Neural crest cell (in vitro differentiated cells): ENCODE measurements at places on chromosomes 4 and X.

GRCh38 chr4:86641516-86642090 is 47.5 kb downstream of the PTPN13 start:
- no peak overlapping the region for H3K27ac ChIP-seq
- no peak overlapping the region for H3K4me3 ChIP-seq
- H3K36me3 ChIP-seq, result peaks cover 25% of the 10 kb centered on the region

- H3K27ac ChIP-seq, result no peak overlapping the region
- H3K36me3 ChIP-seq, result no peaks in the 10 kb centered on the region
- H3K27me3 ChIP-seq, result no peaks in the 10 kb centered on the region
Observed at GRCh38 chr4:9999956-10000561, 21.2 kb downstream of the SLC2A9 start.

GRCh38 chr4:39353478-39354253 is 12.5 kb downstream of the RFC1 start:
- H3K27ac ChIP-seq, result peak overlapping the region; percentile 2
- no peaks in the 10 kb centered on the region for H3K27me3 ChIP-seq
- H3K4me3 ChIP-seq, result no peak overlapping the region
- peaks cover 11% of the 10 kb centered on the region for H3K4me1 ChIP-seq
- peaks cover 19% of the 10 kb centered on the region for H3K36me3 ChIP-seq

DNA sequence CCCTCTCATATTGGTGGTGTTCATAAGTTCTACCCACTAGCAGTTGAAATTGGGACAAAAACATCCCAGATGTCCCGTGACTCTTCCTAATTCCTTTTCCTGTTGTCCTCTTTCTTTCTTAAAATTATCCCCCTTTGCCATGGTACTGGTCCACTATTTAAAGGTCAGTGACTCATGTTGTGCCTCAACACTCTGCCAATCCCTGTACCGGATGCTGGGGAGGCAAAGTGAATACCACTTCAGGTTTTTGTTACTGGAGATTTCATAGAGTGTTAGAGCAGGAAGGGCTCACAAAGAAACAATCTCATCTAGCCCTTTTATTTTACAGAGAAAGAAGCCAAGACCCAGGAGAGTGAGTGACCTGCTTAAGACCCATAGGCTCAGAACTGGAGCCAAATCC is 24.6 kb downstream of the SEPTIN11 start:
- no peak for DNase-seq
- H3K4me3 ChIP-seq, result no peak overlapping the region
- peaks cover 32% of the 10 kb centered on the region for H3K4me1 ChIP-seq
- no peaks in the 10 kb centered on the region for H3K27me3 ChIP-seq
- peaks cover 13% of the 10 kb centered on the region for H3K36me3 ChIP-seq

- no peak for DNase-seq
- H3K27ac ChIP-seq, result no peak overlapping the region
- no peaks in the 10 kb centered on the region for H3K36me3 ChIP-seq
- no peaks in the 10 kb centered on the region for H3K27me3 ChIP-seq
Observed at GRCh38 chr4:40550948-40551462, 78.7 kb downstream of the RBM47 start.
